ENCODE measurements at places on chromosomes 5 and 9.

GRCh38 chr9:15510789-15511575 lies at the start of gene PSIP1:
PSIP1 (minus strand) TSS chr9:15510970; CDS start chr9:15510188, 782 bp downstream.
- peak; percentile 49 for DNase-seq

GRCh38 chr5:177432143-177432838 lies 5.8 kb downstream of the GRK6 start:
- DNase-seq, result no peak

GRCh38 chr5:170528976-170529375 lies 25.2 kb downstream of the KCNIP1 start:
- DNase-seq, result no peak

- DNase-seq, result no peak
These were observed 121.3 kb downstream of the DAB2IP start for GRCh38 chr9:121772600-121773285.

- DNase-seq, result no peak
These were observed 194.3 kb upstream of the PIK3R1 start for GRCh38 chr5:68021227-68021626.

DNA sequence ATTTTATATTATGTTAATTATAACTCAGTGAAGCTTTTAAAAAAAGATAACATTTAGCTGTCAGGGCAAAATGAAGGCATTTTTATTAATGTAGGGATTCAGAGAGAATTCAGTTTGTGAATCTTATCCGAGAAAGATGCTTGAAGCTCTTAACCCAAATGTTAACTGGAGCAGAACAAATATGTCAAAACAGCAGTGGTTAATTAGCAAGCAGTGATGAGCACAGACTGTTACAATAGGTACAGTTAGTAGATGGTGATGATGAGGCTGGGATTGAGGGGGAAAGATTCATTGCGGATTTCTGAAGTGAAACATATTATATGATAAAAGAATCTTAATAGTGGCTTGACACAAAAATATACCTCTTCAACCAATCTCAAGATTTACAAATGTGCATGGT lies 356.7 kb downstream of the DIRAS2 start:
- no peak for DNase-seq
